ENCODE measurements at places on chromosomes 6 and 20. TPM values are rescaled to one million over a fixed set of nuclear protein-coding genes. Genes with fewer than 3 reads are reported as not detected.

DNA sequence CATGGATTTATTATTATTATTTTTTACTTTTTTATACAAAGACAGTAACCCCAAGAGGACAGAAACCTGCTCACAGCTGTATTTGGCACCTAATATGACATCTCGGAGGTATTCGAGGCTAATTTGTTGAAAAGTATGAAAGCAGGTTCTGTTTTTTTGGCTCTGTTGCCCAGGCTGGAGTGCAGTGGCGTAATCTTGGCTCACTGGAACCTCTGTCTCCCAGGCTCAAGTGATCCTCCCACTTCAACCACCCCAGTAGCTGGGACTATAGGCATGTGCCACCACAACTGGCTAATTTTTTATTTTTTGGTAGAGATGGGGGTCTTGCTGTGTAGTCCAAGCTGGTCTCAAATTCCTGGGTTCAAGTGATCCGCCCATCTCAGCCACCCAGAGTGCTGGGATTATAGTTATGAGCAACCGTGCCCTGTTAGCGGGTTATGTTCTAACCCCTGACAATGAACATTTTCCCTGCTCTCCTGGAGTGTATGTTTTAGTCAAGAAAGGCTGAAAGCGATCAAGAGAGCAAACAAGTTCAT lies 53.7 kb upstream of the ZNF217 start:
- no peak for ATAC-seq

GRCh38 chr6:1487239-1487638 lies 97.9 kb downstream of the FOXF2 start:
- no peak for ATAC-seq

DNA sequence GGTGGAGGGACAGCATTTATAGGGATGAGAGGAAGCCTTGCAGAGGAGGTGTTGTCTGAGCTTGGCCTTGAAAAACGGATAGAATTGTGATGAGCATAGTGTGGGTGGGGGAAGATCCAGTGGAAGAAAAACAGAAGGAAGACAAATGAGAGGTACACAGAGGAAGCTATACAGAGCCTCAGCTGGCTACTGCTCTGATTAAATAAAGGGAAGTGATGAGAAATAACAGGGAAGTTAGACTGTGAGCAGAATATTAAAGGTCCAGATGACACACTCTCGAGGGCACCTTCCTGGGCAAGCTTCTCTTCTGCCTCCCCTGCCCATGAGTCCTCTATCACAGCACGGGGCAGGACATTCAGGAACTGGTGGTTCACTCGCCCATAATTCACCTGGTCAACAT lies 182.3 kb downstream of the KIF16B start:
- ATAC-seq, result peak; percentile 39

GRCh38 chr6:151240036-151240685 lies 394 bp downstream of the AKAP12 start:
- ATAC-seq, result peak; percentile 88

GRCh38 chr6:112150363-112150762 lies 63.0 kb downstream of the FAM229B start:
- peak; percentile 62 for ATAC-seq

Gene LPIN3
- total RNA-seq, result 5.5 TPM

Gene VIP
- 28.1 TPM for total RNA-seq
